Spleen (tissue), 13 donors: ENCODE measurements at places on chromosomes 7 and 10. TPM values are rescaled to one million over a fixed set of nuclear protein-coding genes. Genes with fewer than 3 reads are reported as not detected.

The KIF11 gene
- total RNA-seq: 7.3 TPM

The ASAH2 gene
- 1.4 TPM for total RNA-seq

The DCLRE1A gene
- 8.3 TPM for total RNA-seq

- H3K4me3 ChIP-seq: no peak overlapping the region
- peaks cover under 1% of the 10 kb centered on the region for H3K4me1 ChIP-seq
- no peaks in the 10 kb centered on the region for H3K36me3 ChIP-seq
- peak overlapping the region; percentile 25 for H3K27ac ChIP-seq
Measured at GRCh38 chr10:24215196-24215595, 6.3 kb downstream of the KIAA1217 start.

DNA sequence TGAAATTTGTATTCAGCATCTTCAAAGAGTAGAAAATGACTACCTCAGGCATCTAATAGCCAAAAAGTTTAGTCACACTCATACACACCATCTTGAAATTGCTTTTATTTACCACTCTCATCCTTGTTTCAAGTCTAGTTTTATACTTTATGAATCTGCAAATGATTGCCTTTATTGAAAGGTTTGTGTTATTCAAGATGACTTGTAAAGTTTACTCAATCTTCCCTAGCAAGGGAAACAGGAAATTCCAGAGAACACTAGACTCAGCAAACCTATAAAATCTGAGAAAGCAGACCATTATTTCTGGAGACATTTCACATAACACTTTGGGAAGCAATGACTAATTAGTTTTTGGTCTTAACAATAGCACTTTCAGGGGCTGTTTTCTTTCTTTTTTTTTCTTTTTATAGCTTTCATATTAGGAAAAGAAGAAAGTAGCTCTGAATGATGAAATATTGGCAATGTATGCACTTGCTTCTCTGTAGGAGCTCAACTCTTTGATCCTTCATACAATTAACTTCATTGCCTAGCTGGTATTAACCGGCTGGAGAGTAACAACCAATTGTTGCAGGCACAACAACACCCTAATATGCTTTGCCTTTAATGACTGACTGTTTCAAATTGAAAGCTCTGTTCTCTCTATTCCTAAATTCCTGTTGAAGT lies 68.9 kb upstream of the HDAC9 start:
- no peak overlapping the region for H3K27ac ChIP-seq
- no peak overlapping the region for H3K4me3 ChIP-seq
- DNase-seq: no peak
- peaks cover 7% of the 10 kb centered on the region for H3K4me1 ChIP-seq

The SPDYE1 gene
- not detected for total RNA-seq

The DDC gene
- not detected for total RNA-seq

- no peak overlapping the region for H3K4me3 ChIP-seq
- no peak for DNase-seq
- H3K27ac ChIP-seq: no peak overlapping the region
- no peaks in the 10 kb centered on the region for H3K36me3 ChIP-seq
- no peaks in the 10 kb centered on the region for H3K4me1 ChIP-seq
Measured at GRCh38 chr10:19168584-19168983, 120.0 kb downstream of the MALRD1 start.

GRCh38 chr10:132516771-132517725 lies 20.5 kb upstream of the INPP5A start:
- no peaks in the 10 kb centered on the region for H3K36me3 ChIP-seq
- H3K4me1 ChIP-seq: peaks cover 52% of the 10 kb centered on the region
- H3K27ac ChIP-seq: peak overlapping the region; percentile 79
- H3K4me3 ChIP-seq: no peak overlapping the region
- no peaks in the 10 kb centered on the region for H3K27me3 ChIP-seq

- H3K4me3 ChIP-seq: no peak overlapping the region
- peak overlapping the region; percentile 96 for H3K27ac ChIP-seq
- H3K36me3 ChIP-seq: peaks cover 2% of the 10 kb centered on the region
- H3K27me3 ChIP-seq: no peaks in the 10 kb centered on the region
- no peak for DNase-seq
Measured at GRCh38 chr7:37450035-37450434, 1.4 kb upstream of the ELMO1 start.

DNA sequence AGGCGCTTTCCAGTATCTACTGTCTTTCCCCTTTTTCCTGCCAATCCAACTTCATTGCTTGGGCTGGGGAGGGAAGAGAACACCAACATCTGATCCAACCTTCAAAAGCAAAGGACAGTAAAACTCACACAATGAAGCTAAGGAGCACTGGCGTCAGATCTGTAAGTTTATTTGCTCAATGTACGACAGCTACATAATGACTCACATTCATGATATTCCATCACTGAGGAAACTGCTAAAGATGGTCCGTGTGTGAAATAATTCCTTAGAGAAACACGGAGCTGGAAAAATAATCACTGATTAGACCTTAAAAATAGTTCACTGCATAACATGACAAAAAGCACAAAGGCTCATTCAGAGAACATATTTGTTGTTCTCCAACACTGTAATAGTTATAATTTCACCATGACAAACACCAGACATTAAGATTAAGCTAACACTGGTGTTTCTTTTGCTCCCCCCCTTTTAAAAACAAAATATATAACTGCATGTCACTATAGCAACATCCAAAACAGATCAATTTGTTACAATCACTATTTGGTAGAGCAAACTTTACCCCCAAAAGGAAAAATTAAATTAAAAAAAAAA lies 24.3 kb downstream of the HSPB1 start:
- DNase-seq: no peak
- H3K27ac ChIP-seq: no peak overlapping the region
- H3K36me3 ChIP-seq: peaks cover 23% of the 10 kb centered on the region
- no peaks in the 10 kb centered on the region for H3K27me3 ChIP-seq

The TMEM236 gene
- 0.27 TPM for total RNA-seq

- peaks cover 66% of the 10 kb centered on the region for H3K4me1 ChIP-seq
- H3K27me3 ChIP-seq: no peaks in the 10 kb centered on the region
- no peaks in the 10 kb centered on the region for H3K36me3 ChIP-seq
Measured at GRCh38 chr7:139767561-139767982, 10.2 kb downstream of the HIPK2 start.

- H3K27me3 ChIP-seq: no peaks in the 10 kb centered on the region
- H3K36me3 ChIP-seq: no peaks in the 10 kb centered on the region
- no peak overlapping the region for H3K4me3 ChIP-seq
- peak; percentile 81 for DNase-seq
- peaks cover 89% of the 10 kb centered on the region for H3K4me1 ChIP-seq
Measured at GRCh38 chr10:88064608-88065382, 201.4 kb downstream of the PTEN start.

DNA sequence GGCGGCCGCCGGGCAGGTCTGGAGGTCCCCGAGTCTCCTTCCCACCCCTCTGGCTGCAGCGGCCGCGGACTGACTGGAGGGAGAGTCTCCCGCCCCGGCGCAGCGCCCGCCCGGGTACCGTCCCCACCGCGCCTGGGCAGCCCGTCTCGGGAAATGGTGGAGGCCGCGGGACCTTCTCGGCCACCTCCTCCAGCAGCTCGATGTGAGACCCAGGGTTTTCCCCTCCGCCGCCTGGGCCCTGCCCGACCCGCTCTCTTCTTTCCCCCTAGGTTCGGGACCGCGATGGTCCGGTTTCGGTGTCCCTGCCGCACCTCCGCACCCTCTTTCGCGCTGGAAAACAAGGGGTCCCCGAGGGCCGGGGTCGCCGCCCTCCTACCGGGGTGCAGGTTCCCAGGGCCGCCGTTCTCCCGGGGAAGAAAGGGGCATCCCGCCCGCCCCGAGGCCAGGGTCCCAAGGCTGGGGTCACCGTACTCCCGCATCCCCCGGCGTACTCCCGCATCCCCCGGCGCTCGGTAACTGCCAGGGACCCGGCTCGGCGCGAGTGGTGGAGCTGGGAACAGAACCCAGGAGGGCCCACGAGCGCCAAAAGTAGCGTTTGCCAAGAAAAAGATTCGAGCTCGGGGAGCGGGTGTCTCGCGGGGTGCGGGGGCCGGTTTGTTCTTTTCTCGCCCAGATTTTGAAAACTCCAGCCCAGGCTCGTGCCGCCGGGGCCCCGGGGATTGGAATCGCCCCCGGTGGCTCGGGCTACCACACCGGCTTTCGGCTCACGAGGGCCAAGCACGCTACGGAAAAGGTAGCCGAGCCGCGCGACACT lies 3.4 kb downstream of the TNRC18 start:
- H3K4me3 ChIP-seq: peak overlapping the region; percentile 68
- peaks cover 36% of the 10 kb centered on the region for H3K4me1 ChIP-seq
- peaks cover 36% of the 10 kb centered on the region for H3K27me3 ChIP-seq
- peak overlapping the region; percentile 100 for H3K27ac ChIP-seq
- peak; percentile 87 for DNase-seq
- no peaks in the 10 kb centered on the region for H3K36me3 ChIP-seq

The VSTM2A gene
- not detected for total RNA-seq

DNA sequence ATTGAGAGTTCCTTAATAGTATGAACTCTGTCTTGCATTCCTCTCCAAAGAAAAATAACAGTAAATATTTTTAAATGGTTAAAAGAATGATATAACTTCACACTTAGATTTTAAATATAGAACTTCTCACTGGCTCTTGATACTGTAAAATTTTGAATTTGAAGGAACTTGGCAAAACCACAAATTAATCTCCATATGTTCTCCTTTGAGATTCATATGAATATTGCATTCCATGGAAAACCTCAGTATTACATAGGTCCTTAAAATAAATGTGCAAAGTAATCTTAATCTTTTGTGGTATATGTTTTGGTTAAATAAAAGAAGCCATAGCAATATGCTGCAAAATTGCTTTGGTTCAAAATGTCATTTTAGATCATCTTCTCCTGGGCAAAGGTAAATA lies 1137.6 kb upstream of the LRRTM3 start:
- no peak overlapping the region for H3K27ac ChIP-seq
- H3K36me3 ChIP-seq: no peaks in the 10 kb centered on the region
- no peak for DNase-seq
- no peaks in the 10 kb centered on the region for H3K27me3 ChIP-seq
- no peaks in the 10 kb centered on the region for H3K4me1 ChIP-seq
- no peak overlapping the region for H3K4me3 ChIP-seq

The STEAP1B gene
- total RNA-seq: 16.5 TPM

DNA sequence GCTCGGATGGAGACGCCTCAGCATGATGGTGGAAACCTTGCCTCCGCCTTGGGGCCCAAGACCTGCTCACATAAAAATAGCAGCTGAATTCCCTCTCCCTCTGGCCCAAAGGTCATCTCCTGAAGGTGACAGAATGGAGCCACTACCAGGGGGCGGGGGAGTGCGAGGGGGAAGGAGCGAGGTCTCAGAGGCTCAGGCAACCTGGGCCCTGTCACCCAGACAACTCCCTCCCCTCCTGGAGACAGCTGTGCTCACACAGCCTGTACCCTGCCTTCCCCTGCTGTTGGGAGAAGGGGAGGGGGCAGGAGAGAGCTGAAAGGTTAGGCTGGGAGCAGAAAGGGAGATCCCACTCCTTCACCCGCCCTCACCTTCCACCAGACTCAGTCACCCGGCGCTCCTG lies 173.0 kb upstream of the RHEB start:
- peaks cover 15% of the 10 kb centered on the region for H3K4me1 ChIP-seq
- DNase-seq: peak; percentile 57
- H3K27ac ChIP-seq: no peak overlapping the region
- H3K4me3 ChIP-seq: no peak overlapping the region

The FAM25C gene
- total RNA-seq: not detected

- DNase-seq: no peak
- peaks cover 6% of the 10 kb centered on the region for H3K4me1 ChIP-seq
- H3K36me3 ChIP-seq: no peaks in the 10 kb centered on the region
- H3K27me3 ChIP-seq: no peaks in the 10 kb centered on the region
- H3K4me3 ChIP-seq: no peak overlapping the region
- no peak overlapping the region for H3K27ac ChIP-seq
Measured at GRCh38 chr7:29281782-29282541, 87.4 kb downstream of the CHN2 start.

DNA sequence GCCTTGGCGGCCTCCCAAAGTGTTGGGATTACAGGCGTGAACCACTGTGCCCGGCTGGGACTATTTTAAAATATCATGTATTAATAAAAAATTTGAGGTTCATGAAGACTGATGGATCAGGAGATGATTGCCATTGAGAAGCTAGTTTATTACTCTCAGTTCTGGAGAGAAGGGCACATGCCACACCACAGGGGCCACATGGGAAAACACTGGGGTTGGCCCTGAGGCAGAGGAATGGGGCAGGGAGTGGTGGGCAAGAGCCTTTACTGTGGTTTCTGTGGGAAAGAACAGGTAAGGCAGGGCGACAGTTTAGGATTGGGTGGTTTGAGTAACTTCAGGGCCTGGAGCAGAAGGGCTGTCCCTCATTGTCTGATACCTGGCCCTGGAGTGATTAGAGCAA lies 6.8 kb upstream of the TBRG4 start:
- peak; percentile 4 for DNase-seq
- no peak overlapping the region for H3K27ac ChIP-seq
- H3K27me3 ChIP-seq: no peaks in the 10 kb centered on the region
- no peak overlapping the region for H3K4me3 ChIP-seq
- peaks cover 5% of the 10 kb centered on the region for H3K4me1 ChIP-seq

DNA sequence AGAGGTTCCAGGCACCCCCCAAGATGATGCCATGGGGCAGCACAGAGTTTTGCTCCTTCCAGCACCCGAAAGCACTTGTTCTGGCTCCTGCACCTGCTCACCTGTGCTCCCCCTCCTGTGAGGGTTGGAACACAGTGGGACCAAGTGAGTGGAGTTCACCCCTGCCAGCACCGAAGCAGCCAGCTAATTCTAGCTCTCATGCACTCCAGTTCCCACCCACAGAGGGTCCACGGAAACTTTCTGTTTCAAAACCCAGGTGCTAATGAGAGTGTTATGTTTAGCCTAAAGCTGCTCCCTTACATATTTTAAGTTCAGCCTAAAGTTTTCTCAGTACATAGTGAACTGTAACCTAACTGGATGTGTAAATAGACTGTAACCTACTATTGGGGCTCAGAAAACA lies 42.6 kb upstream of the SLC35G1 start:
- no peak overlapping the region for H3K27ac ChIP-seq
- no peak overlapping the region for H3K4me3 ChIP-seq
- H3K36me3 ChIP-seq: no peaks in the 10 kb centered on the region
- DNase-seq: no peak
- H3K4me1 ChIP-seq: no peaks in the 10 kb centered on the region
- no peaks in the 10 kb centered on the region for H3K27me3 ChIP-seq

GRCh38 chr10:110708776-110709443 lies 64.8 kb downstream of the RBM20 start:
- no peak overlapping the region for H3K4me3 ChIP-seq
- DNase-seq: no peak
- H3K27me3 ChIP-seq: no peaks in the 10 kb centered on the region

GRCh38 chr10:119478111-119478802 lies 64.3 kb downstream of the RGS10 start:
- DNase-seq: peak; percentile 88
- H3K27ac ChIP-seq: peak overlapping the region; percentile 31
